ENCODE measurements at places on chromosomes 16 and 17.

DNA sequence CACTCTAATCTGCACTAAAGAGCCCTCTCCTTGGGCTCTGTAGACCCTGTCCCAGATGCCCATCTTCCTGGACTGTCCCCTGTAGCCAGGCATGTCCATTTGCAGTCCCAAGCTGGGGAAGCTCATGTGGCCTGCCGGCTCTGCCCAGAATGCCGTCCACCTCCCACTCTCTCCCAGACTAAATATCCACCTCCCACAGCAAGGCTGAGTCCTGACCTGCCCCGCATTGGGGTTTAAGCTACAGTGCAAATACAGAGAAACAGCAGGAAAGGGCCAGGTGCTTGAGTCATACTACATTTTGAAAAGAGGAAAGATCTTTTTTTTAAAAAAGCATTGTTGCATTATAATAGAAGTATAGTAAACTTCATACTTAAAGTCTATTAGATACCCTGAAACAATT is 3.0 kb downstream of the ST6GALNAC2 start:
- no peak for DNase-seq

DNA sequence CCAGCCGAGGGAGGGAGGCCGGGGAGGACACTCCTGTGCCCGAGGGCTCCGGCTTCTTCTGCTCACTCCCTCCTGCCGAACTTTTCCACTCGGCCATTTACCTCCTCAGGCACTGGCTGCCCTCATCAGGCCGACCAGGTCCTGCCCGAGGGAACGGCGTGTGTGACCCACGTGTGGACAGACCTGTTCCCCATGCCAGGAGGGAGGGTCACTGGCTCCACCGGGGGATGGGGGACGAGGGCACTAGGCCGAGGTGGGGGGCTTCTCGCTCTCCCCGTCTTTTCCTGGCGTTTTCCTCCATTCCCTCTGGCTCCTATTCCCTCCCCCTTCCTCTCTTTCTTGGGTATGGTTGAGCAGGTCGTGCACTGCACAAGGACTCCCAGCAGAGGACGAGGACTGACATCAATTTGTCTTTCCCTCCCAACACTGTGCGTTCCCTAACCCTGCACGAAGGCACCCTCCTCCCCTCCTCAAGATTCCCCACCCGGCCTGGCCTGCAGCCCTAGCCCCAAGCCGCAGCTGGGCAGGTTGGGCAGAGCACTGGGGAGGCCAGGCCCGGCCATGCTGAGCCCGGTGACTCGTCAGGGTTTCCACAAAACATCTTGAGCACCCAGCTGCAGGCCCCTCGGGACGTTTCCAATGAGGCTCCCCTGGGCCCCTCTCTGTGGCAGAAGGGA is 3.2 kb upstream of the IL17C start:
- no peak for DNase-seq

DNA sequence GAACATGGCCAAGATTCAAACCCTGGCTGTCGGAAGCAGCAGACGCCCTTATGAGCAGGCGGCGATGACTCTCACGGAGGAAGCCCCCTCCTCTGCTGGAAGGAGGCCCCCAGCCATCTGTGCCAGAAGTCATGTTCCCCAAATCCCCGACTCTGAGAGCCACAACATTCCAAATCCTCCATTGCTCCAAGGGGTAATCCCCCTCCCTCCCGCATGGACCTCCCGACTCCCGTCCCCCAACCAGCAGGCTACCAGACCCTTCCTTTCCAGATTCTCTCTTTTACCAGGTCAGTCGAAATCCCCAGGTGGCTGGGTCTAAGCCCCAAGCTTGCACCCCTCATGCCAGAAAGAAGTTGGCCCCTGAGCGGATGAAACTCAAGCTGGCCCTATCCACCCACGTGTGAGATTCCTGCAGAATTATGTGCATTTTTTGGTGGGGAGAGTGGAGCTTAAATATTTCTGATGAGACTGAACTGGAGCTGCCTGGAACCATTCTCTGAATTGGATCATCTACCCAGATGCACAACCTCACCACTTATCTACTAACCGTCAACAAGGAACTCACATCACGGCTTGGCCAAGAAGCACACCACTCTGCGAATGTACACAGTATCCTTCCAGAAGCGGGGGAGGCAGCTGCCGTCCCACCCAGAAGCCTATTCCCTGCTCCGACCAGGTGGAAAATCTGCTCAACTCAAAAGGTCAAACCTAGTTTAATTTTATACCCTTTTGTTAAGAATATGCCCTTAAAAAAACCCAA is 283.5 kb downstream of the C16orf95 start:
- DNase-seq: no peak

GRCh38 chr17:80060644-80061043 is 24.2 kb downstream of the CCDC40 start:
- DNase-seq: no peak

Measured in stimulated activated CD8-positive, alpha-beta memory T cell treated with anti-CD3 and anti-CD28 coated beads, Interleukin-15, amount 100 ng/mL, for 48 hours (primary cell).